GM19239 (cell line): ENCODE measurements at places on chromosomes 16 and 17.

GRCh38 chr17:72452286-72453173 is 331.7 kb downstream of the SOX9 start:
- DNase-seq = no peak

DNA sequence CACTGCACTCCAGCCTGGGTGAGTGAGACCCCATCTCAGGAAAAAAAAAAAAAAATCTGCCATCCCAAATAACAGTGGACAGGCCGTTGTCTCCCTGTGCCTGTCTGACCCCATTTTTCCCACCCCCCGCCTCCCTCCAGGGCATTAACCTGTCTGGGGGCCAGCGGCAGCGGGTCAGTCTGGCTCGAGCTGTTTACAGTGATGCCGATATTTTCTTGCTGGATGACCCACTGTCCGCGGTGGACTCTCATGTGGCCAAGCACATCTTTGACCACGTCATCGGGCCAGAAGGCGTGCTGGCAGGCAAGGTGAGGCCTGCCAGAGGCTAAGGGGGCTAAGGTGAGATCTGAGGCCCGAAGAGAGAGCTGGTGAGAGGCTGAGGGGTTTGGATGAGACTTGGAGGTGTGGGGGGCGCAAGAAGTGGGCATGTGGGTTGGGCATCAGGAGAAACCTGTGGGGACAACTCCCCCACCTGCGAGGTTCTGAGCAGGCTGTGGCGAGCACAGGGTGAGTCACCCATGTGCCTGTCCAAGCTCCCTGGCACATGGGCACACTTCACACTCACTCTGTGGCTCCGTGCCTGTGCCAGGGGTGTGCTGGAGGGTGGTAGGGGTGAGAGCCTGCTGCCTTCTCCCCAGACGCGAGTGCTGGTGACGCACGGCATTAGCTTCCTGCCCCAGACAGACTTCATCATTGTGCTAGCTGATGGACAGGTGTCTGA is 34.7 kb downstream of the ANKRD40 start:
- no peak for DNase-seq

DNA sequence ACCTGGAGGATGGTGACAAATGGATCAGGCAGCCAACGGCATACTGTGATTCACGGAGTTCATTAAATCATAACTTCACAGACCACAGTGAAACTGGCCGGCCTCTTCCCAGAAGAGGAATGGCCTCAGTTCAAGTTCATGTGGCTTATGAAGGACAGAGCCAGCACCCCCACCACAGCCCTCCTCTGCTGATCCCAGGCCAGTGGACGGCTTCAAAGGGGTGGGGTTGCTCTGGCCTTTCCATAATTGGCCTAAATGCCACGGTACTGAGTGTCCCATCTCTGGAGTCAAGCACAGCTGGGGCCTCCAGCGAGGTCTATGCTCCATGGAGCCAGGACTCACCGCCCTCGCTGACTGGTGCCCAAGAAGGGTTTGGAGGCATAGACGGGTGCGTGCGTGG is 21.4 kb downstream of the GALNS start:
- DNase-seq = no peak

GRCh38 chr17:73071066-73071999 is 21.2 kb downstream of the SLC39A11 start:
- no peak for DNase-seq

GRCh38 chr17:3827124-3827773 is 18.8 kb downstream of the NCBP3 start:
- no peak for DNase-seq

- no peak for DNase-seq
Measured at GRCh38 chr16:21610766-21611165, 11.4 kb downstream of the METTL9 start.

DNA sequence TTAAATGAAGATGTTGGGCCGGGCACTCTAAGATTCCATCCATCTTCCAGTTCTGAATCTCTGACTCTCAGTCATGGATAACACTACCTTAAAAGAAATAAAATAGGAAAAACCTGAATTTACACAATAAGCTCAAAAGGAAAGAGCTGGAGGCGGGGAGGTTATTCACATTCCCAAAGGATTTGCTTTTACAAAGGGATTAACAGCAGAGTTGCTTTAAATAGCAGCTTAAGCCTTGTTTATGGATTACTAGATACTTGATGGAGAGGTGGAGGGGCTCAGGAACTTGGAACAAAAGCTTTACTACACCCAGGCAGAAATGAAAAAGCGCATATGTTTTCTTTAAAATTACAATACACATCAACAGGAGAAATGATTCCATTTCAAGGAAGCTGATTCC is 84.5 kb downstream of the XYLT1 start:
- no peak for DNase-seq

DNA sequence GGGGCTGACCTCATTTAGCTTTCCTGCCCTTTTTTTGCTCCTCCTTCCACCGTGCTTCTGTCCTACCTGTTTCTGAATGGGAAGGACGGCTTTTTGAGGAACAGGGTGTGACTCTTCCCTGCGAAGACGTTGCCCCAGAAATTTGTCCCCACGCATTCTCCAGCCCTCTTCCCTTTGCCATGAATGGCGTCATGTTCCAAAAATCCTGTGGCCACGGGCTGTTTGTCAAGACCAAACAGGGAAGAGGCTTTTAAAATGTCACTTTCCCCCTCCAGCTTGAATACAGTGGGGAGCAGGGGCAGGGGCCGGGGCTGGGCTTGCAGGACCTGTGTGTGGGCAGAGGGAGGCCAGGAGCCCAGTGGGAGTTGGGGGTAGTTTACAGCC is 13.9 kb downstream of the MPRIP start:
- DNase-seq = no peak

GRCh38 chr16:2987833-2988232 is 7.6 kb upstream of the PKMYT1 start:
- no peak for DNase-seq

DNA sequence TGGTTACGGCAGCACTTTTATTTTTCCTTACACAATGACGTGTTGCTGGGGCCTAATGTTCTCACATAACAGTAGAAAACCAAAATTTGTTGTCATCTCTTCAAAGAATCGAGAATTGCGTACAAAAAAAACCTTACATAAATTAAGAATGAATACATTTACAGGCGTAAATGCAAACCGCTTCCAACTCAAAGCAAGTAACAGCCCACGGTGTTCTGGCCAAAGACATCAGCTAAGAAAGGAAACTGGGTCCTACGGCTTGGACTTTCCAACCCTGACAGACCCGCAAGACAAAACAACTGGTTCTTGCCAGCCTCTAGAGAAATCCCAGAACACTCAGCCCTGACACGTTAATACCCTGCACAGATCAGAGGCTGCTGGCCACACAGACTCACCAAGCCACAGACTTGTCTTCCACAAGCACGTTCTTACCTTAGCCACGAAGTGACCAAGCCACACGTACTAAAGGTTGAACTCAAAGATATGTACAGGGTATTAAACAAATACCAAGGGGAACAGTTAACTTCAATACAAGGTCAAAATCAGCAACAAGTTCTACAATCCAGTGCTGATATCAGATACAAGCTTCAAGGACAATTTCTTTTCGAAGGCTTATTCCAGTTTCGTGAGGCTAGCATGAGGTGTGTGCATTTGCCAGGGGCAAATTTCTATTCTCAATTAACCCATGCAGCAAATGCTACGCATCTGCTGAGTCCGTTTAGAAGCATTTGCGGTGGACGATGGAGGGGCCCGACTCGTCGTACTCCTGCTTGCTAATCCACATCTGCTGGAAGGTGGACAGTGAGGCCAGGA is 2.4 kb downstream of the ACTG1 start:
- no peak for DNase-seq

DNA sequence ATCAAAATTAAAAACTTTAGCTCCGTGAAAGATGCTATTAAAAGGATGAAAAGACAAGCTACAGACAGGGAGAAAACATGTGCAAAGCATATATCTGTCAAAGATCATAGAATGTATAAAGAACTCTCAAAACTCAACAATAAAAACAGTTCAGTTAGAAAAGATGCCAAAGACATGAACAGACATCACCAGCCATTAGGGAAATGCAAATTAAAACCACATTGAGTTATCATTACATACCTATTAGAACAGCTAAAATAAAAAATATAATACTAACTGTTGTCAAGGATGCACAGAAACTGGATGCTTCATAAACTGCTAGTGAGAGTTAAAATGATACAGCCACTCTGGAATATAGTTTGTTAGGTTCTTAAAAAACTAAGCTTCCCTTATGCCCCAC is 58.8 kb downstream of the NFATC3 start:
- DNase-seq = no peak

- no peak for DNase-seq
Measured at GRCh38 chr17:80969674-80970043, 22.0 kb upstream of the CHMP6 start.

DNA sequence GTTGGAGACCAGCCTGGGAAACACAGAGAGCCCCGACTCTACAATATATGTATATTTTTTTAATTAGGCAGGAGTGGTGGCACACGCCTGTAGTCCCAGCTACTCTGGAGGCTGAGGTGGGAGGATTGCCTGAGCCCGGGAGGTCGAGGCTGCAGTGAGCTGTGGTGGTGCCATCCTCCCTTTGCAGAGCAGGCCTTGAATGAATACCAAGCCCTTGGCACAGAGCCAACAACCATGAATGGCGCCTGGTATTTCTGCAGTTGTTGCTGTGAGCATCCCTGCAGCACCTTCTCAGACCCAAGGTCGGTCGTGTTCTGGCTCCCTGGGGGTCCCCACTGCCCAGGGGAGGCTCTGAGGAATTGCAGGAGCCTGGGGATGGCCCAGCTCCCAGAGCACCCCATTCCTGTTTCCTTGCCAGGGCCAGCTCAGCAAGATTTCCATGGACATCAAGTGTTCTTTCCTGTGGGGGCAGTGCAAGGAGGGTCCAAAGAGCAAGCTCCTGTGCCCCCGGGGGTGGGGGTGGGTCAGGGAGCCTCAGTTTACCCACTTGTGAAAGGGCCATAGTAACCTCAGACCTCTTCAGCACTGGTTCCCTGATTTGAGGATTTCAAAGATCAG is 25.6 kb upstream of the RMI2 start:
- DNase-seq = no peak

GRCh38 chr16:52383640-52384292 is 163.2 kb downstream of the TOX3 start:
- no peak for DNase-seq

DNA sequence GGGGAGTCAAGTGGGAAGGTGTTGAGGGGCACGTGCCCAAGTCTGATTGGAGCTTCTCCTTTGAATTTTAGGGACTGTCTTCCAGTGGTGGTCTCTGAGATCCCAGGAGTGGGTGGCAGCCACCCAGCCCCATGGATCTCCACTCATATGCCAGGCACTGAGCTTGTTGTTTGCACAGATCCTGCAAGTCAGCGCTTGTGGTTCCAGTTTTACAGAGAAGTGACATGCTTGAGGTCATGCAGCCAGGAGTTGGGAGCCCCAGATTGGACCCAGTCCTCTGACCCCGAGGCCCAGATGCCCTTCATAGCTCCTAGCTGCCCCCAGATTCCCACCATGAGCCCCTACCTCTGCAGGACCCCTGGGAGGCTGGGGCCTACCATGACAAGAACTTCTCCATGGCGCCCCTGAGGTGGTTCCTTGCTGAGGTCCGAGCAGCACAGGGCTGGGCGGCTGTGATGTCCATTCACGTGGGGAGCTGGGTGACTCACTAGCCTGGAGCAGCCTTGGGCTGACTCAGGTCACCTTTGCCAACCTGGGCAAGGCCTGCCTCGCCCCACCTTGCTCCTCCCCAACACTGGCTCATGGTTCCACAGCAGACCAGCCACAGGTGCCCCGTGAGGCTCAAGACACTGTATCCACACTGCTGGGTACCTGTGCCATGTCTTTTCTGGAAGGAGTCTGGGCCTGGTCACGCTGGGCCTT is 47.4 kb downstream of the RAI1 start:
- no peak for DNase-seq

- DNase-seq = no peak
Measured at GRCh38 chr16:57276596-57276995, 7.9 kb downstream of the PLLP start.

DNA sequence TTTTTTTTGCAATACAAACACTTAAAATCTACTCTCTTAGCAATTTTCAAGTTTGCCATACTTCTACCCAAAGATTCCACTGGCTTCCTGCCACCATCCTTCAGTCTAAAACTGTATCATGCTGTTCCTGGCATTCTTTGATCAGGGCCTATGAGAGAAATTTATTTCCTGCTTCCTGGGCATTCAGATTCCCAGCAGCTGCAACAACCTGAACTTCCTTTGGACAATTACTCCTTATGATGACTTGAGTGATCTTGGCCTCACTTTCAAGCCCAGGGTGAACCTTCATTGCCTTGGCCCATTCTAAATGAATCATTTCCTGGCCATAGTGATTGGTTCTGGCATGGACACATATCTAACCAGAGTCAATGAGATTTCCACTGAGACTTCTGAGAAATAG is 18.0 kb upstream of the MON1B start:
- DNase-seq = no peak

DNA sequence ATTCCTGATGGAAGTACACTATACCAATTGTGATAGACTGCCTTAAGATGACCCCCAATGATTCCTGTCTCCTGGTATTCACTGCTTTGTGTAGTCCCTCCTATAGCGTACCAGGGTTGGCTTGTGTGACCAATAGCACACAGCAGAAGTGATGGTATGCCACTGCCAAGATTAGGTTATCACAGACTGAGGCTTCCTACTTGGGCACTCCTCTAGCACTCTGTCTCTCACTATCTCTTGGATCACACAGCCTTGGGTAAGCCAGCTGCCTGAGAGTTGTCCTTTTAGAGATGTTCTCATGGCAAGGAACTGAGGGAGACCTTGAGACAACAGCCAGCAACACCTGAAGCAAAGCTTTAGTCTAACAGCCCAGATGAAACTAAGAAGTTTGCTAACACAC is 12.7 kb upstream of the AMFR start:
- no peak for DNase-seq

GRCh38 chr16:86628614-86629013 is 50.3 kb downstream of the FOXL1 start:
- no peak for DNase-seq

GRCh38 chr17:81052199-81052997 is 17.4 kb downstream of the BAIAP2 start:
- no peak for DNase-seq
